ENCODE measurements at places on chromosomes 2 and 18.
A peak's percentile ranks its signal among the peaks of the same experiment; 100 is the strongest.

DNA sequence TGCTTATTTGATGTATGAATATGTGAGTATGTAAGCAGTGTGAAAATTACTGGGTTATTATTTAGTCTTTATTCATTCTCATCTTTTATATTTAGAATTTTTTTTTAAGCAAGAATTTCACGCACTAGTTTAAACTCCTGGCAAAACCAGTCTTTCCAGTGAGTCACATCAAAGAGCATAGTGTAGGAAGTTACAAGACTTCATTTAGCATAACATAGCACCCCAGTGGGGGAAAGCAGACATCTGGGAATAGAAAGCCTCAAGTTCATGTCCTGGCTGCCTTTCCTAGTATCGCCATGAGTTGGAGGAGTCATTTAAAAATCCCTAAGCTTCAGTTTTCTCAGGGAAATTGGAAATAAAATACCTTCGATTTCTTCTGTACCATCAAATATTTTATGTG, 408.3 kb downstream of the NUP35 start:
- no peak for DNase-seq

DNA sequence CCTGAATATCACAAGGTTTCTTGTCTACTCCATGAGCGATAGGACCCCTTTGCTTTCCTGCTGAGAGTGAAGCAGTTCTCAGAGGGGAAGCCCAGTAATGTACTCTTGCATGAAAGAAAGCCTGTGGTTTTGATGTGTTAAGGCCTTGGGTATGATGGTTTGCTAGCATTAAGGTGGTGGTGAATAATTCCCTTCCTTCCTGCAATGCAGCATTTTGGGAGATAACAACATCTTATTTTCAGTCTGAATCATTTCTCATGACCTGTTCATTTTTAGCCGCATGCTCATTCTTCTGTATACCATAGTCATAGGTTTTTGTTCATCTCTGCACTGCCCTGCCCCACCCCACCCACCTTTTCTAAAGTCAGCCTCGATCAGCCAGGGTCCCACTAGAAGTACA, 66.2 kb downstream of the HNMT start:
- no peak for DNase-seq

DNA sequence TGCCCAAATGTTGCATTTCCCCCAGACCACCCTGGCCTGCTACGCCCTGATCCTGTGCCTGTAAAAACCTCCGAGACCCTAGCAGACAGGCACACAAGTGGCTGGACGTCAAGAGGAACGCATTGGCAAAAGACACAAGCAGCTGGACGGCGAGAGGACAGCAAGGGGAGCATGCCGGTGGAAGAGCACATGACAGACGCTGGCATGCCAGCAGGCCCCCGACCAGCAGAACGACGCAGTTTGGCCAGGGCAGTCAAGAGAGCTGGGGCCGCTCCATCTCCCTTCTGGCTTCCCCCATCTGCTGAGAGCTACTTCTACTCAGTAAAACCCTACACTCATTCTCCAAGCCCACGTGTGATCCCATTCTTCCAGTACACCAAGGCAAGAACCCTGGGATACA, 42.1 kb downstream of the SAP130 start:
- no peak for DNase-seq

DNA sequence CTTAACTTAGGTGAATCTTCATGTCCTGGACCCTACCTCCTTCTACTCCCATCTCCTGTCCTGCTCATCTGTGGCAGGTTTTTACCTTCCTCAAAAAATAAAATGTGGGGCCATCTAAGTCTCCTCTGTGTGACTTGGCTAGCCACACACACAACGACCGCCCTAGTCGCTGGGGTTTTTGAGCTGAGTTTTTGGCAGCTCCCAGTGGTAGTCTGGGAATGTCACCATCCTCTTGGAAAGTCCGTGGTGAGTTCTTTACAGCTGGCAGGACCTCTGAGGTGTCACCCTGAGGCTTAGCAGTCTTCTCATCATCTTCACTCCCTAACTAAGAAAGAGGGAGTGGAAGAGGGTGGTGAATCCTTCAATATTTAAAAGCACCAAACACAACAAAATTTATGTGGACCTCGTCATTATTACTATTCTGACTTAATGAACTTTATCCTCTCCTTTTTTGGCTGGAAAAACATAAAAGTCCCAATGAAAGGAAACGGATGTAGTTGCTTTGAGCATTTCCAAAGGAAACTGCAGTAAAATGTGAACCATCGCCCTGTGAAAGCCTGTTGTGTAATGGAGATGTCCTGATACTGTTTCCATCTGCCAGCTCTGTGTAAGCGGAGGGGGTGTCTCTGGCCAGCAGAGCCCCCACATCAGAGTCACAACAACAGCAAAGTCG, 78.6 kb downstream of the VAPA start:
- no peak for DNase-seq

DNA sequence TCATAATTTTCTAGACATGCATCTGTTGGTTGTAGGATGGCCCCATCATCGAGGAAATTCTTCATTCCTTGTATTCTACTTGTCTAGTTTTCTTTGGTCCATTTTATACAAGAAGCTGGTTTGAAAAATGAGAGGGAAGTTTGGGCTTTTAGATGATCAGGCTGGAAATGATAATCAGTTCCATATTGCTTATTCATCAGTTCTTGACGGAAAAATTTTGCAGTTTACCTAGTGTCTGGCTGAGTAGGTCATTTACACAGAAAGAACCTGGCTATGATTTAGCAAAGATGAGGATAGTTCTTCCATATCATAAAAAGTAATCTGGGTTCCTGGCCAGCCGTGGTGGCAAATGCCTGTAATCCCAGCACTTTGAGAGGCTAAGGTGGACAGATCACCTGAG, 374.9 kb downstream of the LRRTM1 start:
- no peak for DNase-seq

DNA sequence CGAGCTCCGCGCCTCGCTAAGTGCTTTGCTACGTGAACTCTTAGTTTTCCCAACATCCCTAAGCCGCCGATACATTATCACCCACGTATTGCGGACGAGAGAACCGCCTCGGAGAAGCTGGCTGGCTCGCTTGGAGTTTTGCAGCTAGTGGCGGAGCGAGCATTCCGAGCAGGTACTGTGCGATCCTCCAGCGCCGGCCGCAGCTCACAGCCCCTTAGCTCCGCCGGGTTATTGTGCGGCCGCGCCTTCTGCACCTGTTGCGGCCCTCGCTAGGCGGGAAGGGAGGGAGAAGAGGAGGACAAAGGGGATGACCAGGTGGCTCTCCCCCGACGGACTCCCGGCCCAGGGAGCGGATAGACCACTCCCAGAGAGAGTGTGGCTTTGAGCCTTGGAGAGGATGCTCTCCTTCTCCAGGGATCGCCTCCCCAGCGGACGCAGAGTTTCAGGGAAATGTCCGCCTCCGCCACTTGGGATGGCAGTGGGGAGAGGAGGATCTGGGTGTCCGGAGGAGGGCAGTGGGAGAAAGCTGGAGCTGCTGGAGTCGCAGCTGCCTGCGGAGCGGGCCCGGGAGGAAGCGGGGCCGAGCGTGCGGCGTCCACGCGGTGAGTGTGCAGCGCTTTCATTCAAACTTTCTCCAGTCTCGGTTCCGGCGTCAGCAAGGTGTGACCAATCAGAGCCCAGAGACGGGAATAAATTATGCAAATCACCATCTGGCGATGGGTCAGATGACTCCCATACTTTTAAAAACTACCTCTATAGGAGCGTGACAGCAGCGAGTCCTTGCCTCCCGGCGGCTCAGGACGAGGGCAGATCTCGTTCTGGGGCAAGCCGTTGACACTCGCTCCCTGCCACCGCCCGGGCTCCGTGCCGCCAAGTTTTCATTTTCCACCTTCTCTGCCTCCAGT, at the start of gene LIPG:
Gene LIPG, plus strand, starts transcription at position 769 of the 905 bp plus-strand sequence. CDS start 252 bp downstream, outside the sequence.
- DNase-seq, result no peak

DNA sequence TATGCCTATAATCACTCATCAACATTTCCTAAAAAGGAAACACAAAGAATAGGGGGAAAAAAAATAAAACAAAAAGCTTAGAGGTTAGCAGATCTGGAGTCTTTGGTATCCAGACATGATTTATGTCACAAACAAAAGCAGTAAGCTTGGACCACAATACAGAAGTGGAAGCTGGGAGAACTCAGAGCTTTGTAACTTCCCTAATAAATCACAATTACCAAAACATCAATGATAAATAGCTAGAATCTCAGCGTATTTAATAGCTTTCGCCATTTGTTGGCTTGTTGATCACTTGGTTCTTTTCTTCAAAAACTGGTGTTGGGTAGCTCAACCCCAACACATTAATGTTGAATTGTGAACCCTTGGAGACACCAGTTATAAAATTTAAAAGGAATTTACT, 392.5 kb downstream of the IRS1 start:
- DNase-seq, result no peak

DNA sequence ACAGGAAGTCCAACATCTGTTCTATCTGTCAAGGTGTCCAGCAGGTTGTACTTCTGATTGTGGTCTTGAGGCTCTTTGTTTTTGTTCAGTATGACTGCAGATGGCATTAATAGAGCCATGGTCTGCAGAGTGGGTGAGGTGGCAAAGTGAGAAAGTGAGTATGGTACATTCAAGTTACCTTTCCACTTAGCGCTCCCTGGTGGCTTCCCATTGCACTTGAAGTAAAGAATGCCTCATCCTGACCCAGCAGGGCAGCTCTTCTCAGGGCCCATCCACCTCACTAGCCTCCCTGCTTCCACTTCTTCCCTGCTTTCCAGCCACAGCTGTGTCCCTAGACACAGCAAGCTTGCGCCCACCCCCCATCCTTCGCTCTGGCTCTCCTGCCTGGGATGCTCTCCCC, 148.0 kb upstream of the ALPP start:
- no peak for DNase-seq

GRCh38 chr2:173402405-173402974, 47.8 kb downstream of the CDCA7 start:
- DNase-seq, result peak; percentile 50

DNA sequence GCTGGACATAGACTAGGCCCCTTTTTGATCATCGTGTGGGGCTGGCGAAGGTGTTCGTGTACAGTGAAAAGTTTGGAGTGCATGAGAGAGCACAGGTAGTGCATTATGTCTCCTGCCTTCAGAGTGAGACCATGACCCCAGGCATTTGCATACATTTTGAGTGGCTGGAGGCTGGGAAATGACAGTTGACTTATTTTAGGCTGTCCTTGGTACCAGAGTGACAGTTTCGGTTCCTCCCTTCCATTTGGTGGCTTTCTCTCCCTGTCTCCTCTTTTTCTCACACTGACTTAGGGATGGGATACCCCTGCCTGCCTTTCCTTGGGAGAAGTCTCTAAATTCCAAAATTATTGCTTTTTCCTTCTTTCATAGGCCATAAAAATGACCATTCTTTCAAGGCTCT, 20.1 kb downstream of the SERPINB12 start:
- DNase-seq, result no peak

GRCh38 chr2:149727927-149728326, 140.4 kb upstream of the MMADHC start:
- no peak for DNase-seq

DNA sequence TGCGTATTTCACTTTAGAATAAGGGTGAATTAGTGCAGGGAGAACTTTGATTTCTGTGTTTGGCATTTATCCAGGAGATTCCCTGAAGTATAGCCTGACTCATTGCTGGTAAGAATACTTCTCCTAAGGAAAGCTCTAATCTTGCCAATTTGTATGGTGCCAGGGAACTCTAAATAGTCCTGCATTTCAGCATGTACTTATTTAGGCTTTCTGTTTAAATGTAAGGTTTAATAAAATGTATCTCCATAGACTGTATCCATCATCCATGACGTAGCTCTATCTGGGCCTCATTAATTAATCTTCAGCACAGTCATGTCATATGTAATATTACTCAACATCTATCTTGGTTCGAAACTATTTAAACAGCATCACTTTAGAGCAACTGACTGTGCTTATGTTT, 127.7 kb downstream of the DOK6 start:
- DNase-seq, result no peak

GRCh38 chr2:171348056-171348455, 85.7 kb downstream of the METTL8 start:
- no peak for DNase-seq

- no peak for DNase-seq
These were observed 105.0 kb upstream of the ALK start for GRCh38 chr2:30026091-30027055.

GRCh38 chr2:203451011-203451410, 84.1 kb downstream of the RAPH1 start:
- DNase-seq, result no peak

- no peak for DNase-seq
These were observed 2.8 kb upstream of the PPP4R3B start for GRCh38 chr2:55620123-55620779.

DNA sequence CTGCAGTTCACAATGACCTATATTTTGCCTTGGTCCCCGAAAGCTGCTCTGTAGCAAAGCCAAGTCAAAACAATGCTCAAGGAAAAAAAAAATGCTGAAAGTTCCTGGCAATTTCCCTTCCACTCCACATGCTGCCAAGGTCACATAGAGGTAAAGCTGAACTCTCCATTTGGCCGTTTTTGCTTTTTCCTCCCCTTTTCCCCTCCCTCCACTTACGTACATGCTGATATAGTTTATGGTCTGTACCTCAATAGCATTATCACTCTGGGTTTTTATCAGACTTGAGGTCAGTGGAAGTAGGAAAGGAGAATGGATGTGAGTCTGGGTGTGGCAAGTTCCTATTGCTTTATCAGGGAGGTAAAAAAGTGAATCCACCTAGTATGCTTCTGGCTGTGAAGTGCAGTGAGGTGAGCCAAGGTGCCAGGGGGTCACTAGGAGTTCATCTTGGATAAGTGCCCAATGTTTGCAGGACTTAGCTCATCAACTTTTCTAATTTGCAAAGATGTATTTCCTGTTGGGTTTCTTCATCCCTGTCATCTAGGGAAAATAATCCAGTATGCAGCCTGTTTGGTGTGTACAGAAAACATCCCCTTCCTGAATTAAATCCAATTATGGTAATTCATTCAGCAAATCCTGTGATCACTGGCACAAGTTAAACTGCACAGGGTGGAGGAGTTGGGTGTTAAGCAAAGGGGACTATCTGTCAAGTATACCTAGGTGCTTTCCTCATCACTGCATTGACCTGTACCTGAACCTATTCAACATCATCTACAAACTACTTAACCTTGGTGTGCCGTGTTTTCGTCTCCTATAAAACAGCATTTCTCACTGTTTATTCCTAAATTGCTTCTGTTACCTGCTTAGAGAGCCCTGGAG, 124.3 kb upstream of the CYP26B1 start:
- no peak for DNase-seq

DNA sequence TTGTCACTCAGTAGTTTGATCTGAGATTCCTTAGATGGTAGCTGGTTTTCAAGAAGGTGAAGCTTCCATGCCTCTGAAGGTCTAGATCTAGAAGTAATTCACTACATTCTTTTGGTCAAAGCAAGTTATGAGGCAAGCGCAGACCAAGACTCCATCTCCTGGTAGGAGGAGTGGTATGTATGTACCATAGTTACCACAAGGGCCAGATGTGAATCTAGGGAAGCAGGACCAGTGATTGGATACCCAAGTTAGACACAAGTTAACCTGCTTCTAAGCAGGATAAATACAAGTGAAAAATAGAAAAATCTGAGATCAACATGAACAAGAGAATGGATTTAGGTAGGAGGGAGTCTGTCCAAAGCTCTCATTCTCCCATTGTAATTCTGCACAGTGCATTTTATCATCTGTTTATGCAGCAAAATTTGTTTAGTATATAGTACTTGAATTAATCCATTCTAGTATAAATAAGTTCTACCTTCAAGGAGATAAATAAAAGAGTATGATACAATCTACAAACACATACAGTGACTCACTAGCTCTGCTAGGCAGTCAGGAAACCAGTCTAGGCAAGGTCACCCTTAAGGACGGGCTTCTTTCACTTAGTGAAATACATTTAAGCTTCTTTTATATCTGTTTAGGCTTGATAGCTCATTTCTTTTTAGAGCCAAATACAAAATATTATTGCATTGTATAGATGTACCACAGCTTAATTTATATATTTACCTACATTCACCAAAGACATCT, 14.2 kb upstream of the DOCK10 start:
- DNase-seq, result no peak

- no peak for DNase-seq
These were observed 17.0 kb downstream of the SMAD7 start for GRCh38 chr18:48933578-48934414.
